ENCODE measurements at places on chromosomes 7 and 10.

DNA sequence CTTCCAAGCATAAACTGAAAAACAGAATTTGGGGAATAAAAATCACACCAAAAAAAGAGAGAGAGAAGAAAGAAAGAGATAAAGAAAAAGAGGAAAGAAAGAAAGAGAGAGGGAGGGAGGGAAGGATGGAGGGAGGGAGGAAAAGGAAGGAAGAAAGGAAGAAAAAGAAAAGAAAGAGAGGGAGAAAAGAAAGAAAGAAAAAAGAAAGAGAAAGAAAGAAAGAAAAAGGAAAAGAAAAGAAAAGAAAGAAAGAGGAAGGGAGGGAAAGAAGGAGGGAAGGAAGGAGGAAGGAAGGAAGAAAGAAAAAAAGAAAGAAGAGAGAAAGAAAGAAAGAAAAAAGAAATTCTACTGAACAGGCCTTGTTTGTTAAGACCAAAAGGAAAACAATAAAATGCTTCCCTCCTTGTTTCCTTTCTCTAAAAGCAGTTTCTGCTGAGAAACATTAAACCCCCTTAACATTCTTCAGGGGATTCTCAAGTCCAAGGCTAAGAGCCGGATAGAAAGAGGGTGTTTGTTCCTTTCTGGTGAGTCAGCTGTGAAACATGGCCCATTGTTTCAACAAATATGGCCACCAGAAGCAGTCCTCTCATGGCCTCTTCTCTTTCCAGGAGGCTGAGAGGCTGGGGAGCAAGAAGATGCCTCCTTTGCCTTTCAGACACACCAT, 46.9 kb upstream of the GPAM start:
- DNase-seq: no peak

DNA sequence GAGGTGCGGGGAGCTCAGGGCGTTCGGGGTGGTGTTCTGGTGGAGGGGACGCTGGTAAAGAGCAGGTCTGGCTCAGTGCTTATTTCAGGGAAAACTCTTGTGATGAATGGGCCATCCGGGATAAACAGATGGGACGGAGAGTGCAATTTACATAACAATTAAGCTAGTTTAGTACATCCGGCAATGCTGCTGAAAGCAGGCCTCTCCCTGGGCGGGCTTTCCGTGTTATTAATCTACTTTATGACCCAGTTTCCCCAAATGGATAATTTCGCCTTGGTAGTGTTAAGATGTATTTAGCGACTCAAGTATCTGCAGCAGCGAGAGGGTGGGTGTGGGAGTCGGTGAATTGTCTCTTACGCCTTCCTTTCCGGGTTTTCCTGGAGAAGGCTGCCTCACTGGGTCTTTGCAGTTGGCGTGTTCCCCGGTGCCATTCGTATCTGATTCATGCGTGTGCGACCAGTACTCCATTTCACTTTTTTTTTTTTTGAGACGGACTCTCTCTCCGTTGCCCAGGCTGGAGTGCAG, 25.2 kb downstream of the FOXK1 start:
- peak; percentile 81 for DNase-seq

DNA sequence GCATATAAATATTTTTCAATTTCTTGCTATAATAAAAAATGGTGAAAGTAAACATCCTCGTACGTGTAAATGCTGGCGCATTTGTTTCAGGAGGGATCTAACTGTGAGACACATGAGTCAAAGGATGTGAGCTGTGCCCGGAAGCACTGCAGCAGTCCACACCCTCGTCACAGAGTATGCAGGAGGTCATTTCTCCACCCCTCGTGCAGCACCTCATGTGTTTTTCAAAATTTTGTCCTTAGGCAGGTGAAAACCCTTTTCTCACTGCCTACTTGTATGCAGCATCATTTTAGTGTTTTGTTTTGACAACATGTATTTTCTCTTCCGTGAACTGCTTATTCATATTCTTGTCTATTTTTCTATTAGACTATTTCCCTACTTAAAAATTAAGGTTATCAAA, 162.7 kb downstream of the AVL9 start:
- DNase-seq: no peak

- DNase-seq: no peak
Observed at GRCh38 chr7:39406467-39406866, 159.7 kb upstream of the YAE1 start.

DNA sequence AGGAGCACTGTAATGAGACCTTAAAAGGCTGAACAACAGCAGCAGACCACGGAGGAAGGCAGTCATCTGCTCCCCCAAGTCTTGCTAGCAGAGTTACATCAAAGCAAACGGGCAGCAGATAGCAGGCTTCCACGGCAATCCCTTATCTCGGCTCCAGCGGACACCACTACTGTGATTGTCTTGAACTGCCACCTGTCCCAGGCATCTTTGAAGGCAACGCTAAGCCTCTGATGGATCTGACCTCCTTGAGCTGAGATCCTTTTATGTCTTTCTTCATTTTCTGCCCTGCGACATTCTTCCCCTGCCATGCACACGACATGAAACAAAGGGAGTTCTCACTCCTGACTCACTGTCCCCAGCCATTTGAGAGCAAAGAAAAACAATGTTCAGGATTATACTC, 111.7 kb downstream of the GLI3 start:
- DNase-seq: no peak

- DNase-seq: no peak
Observed at GRCh38 chr7:135277161-135277560, 43.5 kb downstream of the STRA8 start.

All from posterior cingulate gyrus (tissue), 11 donors.